ENCODE measurements at places on chromosomes 2 and 18.

DNA sequence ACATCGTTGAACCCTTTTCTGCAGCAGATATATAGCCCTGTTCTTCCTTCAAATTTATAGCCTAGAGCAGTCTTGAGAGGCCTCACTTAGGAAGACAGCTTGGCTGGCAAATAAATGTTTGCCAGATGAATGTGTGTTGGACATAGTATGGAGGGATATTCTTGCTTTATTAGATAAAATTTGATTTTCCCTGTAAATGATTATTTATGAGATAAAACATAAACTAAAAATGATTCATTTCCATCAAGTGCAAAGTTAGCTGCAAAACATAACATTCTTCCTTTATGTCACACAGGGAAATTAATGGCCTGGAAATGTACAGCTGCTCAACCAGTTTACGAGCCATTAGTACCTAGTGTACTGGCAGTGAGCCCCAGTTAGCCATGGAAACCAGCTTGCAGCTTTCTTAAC, 82.5 kb downstream of the LIMS1 start:
- no peak for DNase-seq

- no peak for DNase-seq
Measured at GRCh38 chr2:127451981-127452380, 33.8 kb downstream of the PROC start.

GRCh38 chr2:156182132-156182531, 150.4 kb downstream of the NR4A2 start:
- DNase-seq = no peak

DNA sequence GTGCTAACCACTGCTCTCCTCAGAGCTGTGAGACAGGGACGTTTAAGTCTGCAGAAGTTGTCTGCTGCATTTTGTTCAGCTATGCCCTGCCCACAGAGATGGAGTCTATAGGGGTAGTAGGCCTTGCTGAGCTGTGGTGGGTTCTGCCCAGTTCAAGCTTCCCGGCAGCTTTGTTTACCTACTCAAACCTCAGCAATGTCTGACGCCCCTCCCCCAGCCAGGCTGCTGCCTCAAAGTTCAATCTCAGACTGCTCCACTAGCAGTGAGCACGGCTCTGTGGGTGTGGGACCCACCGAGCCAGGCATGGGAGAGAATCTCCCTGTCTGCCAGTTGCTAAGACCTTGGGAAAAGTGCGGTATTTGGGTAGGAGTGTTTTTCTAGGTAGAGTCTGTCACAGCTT, 387.8 kb upstream of the SLC39A10 start:
- no peak for DNase-seq

GRCh38 chr2:240803191-240803590, 16.8 kb downstream of the KIF1A start:
- no peak for DNase-seq

DNA sequence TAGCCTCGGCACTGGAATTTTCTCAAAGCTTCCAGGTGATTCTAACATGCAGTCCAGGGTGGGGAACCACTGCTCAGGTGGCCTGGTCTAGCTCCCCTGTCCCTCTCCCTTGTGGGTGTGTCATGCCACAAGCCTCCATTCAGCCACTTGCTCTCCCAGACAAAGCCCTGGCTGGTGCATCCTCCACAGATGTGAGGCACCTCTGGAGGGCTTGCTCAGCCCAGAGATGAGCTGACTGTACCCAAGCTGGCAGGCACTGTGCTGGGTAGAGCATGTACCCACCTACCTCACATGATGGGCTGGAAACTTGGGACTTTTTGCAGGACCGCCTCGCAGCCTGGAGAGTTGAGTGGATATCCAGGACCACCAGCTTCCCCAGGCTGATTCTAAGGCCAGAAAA, 88.1 kb downstream of the ZBTB7C start:
- no peak for DNase-seq

- no peak for DNase-seq
Measured at GRCh38 chr2:128370468-128371247, 52.0 kb upstream of the HS6ST1 start.

DNA sequence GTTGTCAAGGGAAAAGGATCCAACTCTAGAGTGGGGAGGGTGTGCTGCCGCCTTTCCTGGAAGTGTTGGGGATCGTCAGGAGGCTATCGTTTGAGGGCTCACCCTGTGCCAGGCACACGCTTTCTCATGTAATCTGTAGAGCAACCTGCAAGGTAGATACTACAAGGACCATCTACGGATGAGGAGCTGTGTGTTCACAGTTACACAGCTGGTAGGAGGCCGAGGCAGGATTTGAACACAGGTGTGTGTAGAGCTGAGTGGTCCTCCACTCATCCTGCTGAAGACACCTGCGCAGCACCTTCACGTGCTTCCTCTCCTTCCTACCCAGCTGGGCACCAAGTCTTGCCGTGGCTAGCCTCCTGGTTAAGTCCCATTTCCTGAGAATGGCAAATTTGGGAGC, 68.3 kb downstream of the MARCO start:
- DNase-seq = no peak
